ENCODE measurements at places on chromosomes 7 and 10. TPM values are rescaled to one million over a fixed set of nuclear protein-coding genes. Genes with fewer than 3 reads are reported as not detected.
A peak's percentile ranks its signal among the peaks of the same experiment; 100 is the strongest.

FAM25C gene
- total RNA-seq, result not detected

ZNF488 gene
- total RNA-seq, result not detected

CH25H gene
- total RNA-seq, result 0.98 TPM

SUV39H2 gene
- 1.9 TPM for total RNA-seq

GRCh38 chr10:13827076-13827797 lies 240.5 kb downstream of the PRPF18 start:
- H3K27ac ChIP-seq, result no peak overlapping the region
- no peak for DNase-seq
- no peaks in the 10 kb centered on the region for H3K27me3 ChIP-seq
- H3K4me3 ChIP-seq, result no peak overlapping the region
- H3K36me3 ChIP-seq, result no peaks in the 10 kb centered on the region
- no peaks in the 10 kb centered on the region for H3K4me1 ChIP-seq

DNA sequence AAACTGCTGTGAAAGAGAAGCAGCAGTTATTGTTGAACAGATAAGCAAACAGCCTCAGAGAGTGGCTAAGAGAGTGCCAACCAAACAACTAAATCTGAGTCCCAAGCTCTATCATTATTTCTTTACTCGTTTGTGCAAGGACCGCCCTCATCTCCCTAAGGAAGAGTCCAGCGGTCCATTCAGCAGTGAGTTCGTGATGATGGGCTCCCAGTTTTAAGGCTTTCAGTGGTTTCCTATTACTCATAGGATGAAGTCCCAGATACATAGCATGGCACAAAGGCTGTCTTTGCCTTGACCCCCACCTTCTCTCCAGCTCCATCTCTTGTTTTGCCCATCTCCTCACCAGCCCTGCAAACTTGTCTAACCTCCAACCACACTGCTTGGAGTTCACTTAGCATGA lies 24.3 kb upstream of the PDE1C start:
- no peak for DNase-seq
- H3K4me1 ChIP-seq, result peaks cover 37% of the 10 kb centered on the region
- H3K36me3 ChIP-seq, result no peaks in the 10 kb centered on the region
- no peak overlapping the region for H3K4me3 ChIP-seq

DNA sequence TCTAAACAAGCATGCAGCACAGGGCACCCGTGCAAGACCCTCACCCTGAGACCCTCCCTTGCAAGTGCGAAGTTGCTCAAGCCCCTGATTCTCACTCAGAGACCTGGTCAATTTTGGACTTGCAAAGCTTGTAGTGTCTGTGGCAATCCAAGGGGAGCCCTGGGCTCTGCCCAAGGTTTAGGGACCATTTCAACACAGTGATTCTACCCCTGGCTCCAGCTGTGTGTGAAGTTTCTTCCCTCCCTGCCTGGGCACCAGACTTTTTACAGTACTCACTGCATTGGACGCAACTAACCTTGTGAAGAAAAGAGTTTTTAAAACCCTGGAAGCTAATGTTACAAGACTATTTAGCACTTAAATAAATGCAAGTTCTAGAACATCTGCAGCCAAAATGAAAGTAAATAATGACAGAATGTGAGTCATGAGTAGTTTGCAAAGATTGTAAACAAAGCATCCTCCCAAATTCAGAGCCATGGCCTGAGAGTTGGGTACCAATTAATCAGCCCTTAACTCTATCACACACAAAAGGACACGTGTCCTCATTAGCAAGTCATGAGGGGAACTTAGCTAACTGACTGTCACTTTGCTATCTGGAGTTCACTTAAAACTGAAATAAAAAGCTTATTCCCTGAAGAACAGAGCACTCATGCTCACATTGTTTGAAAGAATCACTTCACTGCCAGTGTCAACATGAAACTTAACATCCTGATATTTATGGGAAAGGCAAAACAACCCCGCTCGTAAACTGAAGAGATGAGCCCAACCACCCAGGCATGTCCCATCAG lies 48.1 kb downstream of the RGS10 start:
- H3K27ac ChIP-seq, result no peak overlapping the region
- no peaks in the 10 kb centered on the region for H3K36me3 ChIP-seq
- no peak overlapping the region for H3K4me3 ChIP-seq
- DNase-seq, result no peak

- H3K27ac ChIP-seq, result peak overlapping the region; percentile 69
- no peak for DNase-seq
- H3K36me3 ChIP-seq, result no peaks in the 10 kb centered on the region
- no peaks in the 10 kb centered on the region for H3K27me3 ChIP-seq
- no peak overlapping the region for H3K4me3 ChIP-seq
- no peaks in the 10 kb centered on the region for H3K4me1 ChIP-seq
Observed at GRCh38 chr7:35331730-35332678, 78.1 kb upstream of the TBX20 start.

DNA sequence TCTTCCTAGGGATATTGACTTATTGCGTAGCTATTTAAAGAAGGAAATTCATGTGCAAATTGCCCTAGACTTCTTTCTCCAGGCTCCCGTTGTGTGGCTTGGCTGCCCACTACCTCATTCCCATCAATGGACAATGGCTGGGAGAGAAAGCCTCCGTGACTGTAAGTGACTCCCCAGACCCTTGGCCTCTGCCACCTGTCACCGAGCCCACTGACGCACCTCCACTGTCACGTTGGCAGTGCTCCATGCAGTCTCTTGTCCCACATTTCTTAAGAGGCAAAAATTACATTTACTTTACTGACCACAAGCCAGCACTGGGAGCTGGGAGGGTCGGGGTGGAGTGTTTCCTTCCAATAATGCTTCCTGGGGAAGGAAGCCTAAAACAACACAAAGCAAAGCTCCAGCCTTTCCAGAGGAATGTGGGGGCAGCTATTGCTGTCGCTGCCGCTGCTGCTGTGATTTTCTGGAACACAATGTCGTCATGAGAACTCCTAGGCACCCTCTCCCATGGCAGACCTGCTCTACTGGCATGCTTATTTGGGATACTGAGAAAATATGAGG lies 89.7 kb upstream of the STEAP1B start:
- peak overlapping the region; percentile 44 for H3K27ac ChIP-seq
- no peaks in the 10 kb centered on the region for H3K36me3 ChIP-seq

- H3K4me1 ChIP-seq, result peaks cover 7% of the 10 kb centered on the region
- no peaks in the 10 kb centered on the region for H3K36me3 ChIP-seq
- no peak for DNase-seq
- no peak overlapping the region for H3K27ac ChIP-seq
Observed at GRCh38 chr10:4046712-4047354, 261.8 kb upstream of the KLF6 start.

DNA sequence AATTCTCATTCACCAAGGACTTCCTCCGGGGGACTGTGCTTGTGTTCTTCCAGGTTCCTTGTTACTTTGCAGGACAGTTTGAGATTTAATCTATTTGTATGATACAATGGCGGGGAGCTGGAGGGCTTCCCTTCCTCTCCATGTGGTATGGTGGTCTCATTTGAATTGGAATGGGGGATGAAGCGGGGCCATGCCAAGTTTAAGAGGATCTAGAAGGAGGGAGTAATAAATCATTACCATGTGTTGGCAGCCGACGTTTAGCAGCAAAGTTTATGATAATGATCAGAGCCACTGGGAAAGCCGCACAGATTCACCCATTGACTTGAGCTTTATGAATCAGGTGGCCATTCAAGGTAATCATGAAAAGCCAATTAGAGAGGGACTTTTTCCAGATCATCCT lies 355.1 kb upstream of the MGMT start:
- H3K4me1 ChIP-seq, result no peaks in the 10 kb centered on the region
- DNase-seq, result no peak
- no peaks in the 10 kb centered on the region for H3K36me3 ChIP-seq
- no peak overlapping the region for H3K27ac ChIP-seq
- H3K27me3 ChIP-seq, result no peaks in the 10 kb centered on the region
- no peak overlapping the region for H3K4me3 ChIP-seq

DNA sequence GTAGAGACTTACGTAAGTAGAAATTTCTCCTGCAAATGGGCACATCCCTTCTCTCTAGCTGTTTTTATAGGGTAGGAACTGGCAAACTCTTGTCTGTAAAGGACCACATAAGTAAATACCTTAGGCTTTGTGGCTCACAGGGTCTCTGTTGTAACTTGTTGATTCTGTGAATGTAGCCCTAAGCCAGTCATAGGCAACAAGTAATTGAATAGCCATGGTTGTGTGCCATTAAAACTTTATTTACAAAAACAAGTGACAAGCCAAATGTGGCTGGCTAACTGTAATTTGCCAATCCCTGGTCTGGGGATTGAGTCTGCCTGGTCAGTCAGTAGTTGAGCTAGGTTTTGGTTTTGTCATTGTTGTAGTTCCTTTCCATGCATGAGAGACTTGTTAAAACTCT lies 5.3 kb upstream of the KLF6 start:
- peaks cover 8% of the 10 kb centered on the region for H3K4me1 ChIP-seq
- no peak overlapping the region for H3K27ac ChIP-seq
- H3K36me3 ChIP-seq, result no peaks in the 10 kb centered on the region
- no peak overlapping the region for H3K4me3 ChIP-seq

DNA sequence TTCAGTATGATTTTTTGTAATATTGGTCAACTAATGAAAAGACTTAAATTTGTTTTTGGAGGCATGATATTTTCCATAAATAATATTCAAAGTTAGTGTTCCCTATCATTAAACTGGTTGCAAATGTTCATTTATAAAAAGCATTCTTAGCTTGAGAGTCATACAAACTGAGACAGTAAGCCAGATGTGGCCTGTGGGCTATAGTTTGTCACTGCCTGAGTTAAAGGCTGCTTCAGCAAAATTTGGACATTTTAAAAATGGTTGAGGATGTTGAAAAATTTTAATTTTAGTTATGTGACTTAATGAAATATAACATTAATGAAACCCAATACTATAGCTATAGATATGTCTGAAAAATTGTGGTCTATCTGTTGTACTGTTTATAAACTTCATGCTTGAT lies 180.2 kb upstream of the CACNA2D1 start:
- H3K27me3 ChIP-seq, result no peaks in the 10 kb centered on the region
- no peak for DNase-seq
- H3K27ac ChIP-seq, result no peak overlapping the region
- H3K4me1 ChIP-seq, result no peaks in the 10 kb centered on the region

DNA sequence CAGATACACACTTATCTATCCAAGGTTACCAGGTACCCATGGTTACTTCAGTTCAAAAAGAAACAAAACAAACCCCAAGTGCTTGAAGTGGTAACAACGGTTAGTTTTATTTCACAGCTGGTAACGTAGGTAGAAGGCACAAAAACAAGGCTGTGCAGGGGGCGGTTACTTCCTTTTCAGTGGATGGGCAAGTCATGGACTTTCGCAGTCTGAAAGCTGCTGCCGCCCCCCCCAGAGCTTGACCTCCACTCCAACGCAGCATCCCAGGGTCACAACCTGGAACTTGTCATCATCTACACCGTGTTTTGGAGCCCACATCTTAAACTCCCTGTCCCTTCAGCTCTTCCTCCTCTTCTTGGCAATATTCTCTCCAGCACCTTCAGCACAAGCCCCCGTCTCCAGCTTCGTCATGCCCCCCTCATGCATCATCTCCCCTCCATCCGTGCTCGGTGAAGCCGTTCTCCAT lies 181.2 kb upstream of the ITGB1 start:
- H3K4me1 ChIP-seq, result peaks cover 8% of the 10 kb centered on the region
- no peak overlapping the region for H3K27ac ChIP-seq
- H3K36me3 ChIP-seq, result no peaks in the 10 kb centered on the region
- DNase-seq, result no peak
- H3K27me3 ChIP-seq, result no peaks in the 10 kb centered on the region

DNA sequence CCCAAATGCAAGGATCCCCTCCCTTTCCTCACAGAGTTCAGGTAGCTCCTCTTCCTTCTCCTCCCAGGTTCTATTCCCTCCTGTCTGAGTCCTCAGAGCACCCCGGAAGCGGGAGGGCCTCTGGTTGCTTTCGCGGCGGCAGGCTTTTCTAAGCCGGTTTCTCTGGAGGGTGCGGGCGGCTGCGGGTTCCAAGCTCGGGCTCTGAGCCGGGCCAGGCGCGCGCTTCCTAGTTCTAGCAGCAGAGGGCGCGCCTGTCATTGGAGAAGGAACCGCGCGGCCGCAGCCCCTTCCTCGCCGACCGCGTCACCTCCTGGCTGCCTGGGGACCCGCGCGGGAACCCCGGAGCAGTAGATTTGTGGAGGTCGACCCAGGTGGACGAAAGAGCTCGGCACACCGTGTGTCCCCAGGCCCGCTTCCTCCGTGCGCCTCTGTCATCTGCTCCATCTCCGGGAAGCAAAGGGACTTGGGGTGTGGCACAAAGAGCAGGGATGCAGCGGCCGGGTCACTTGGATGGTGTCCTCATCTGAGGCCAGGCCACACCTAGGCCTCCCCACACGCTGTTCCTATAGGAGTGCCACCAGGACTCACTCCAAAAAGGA lies 389.0 kb upstream of the PODXL start:
- no peak for DNase-seq
- peak overlapping the region; percentile 30 for H3K4me3 ChIP-seq
- no peaks in the 10 kb centered on the region for H3K27me3 ChIP-seq
- no peaks in the 10 kb centered on the region for H3K36me3 ChIP-seq
- H3K4me1 ChIP-seq, result no peaks in the 10 kb centered on the region
- H3K27ac ChIP-seq, result no peak overlapping the region

DNA sequence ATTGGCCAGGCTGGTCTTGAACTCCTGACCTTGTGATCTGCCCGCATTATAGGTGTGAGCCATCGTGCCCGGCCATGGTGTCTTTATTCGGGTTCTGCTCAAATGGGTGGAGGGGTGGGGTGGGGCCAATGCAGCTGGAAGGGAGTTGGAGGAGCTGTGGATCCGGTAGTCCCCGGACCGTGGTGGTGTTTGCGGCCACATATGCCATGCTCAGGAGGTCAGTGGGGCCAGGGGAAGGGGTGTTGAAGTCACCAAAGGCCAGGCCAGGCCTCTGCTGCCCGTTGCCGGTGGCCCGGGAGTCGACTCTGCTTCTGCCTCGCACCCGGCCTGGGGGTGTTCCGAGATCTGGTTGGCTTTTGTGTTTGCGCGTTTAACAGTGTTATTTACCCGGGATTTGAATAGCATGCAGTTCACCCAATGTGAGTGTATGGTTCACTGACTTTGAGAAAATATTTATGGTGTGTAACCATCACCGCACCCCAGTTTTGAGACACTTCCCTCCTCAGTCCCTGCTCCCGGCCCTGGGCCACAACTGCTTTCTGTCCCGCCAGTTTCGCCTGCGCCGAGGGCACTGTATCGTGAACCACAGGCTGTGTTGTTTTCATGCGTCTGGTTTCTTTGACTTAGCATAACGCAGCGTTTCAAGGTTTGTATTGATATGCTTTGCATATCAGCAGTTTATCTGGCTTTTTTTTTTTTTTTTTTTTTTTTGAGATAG lies 10.7 kb downstream of the INPP5A start:
- H3K4me3 ChIP-seq, result no peak overlapping the region
- peaks cover 68% of the 10 kb centered on the region for H3K4me1 ChIP-seq
- H3K36me3 ChIP-seq, result no peaks in the 10 kb centered on the region
- H3K27ac ChIP-seq, result no peak overlapping the region
- no peaks in the 10 kb centered on the region for H3K27me3 ChIP-seq
- no peak for DNase-seq

GRCh38 chr10:76333796-76334195 lies 902.4 kb downstream of the LRMDA start:
- no peak for DNase-seq
- H3K27ac ChIP-seq, result no peak overlapping the region
- H3K36me3 ChIP-seq, result no peaks in the 10 kb centered on the region
- H3K4me3 ChIP-seq, result no peak overlapping the region
- H3K4me1 ChIP-seq, result no peaks in the 10 kb centered on the region
